SW 1271 (cell line): ENCODE measurements at places on chromosomes 13 and 19.
A peak's percentile ranks its signal among the peaks of the same experiment; 100 is the strongest.

- DNase-seq = no peak
Measured at GRCh38 chr13:67090856-67091255, 139.3 kb downstream of the PCDH9 start.

DNA sequence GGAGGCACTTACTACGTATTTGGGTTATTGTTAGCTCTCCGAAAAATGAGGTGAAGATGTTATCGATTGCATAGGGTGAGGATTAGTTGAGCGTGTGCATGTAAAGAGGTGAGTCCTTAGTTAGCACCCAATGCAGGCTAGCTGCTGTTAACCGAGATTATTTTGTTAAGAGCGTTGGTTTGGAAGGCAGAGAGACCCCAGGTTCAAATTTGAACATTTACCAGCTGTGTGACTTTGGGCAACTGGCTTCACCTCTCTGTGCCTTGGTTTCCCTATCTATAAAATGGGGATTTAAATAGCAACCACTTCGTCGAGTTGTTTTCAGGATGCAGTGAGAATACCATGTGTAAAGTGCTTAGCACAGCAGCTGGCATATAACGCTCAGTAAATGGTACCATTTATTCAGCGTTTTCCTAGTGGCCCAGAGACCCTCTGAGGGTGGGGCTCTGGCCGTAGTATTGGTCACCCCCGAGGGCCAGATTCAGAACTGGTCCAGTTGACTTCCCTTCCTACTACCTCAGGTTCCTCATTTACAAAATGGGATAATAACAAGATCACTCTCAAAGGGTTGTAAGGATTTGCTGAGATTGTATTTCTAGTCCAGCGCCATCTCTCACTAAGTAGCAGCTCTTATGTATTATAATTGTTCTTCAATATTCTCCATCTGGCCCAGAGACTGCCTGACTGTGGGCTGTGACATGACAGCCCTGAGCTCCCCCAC, 887 bp downstream of the SIPA1L3 start:
- DNase-seq = no peak

DNA sequence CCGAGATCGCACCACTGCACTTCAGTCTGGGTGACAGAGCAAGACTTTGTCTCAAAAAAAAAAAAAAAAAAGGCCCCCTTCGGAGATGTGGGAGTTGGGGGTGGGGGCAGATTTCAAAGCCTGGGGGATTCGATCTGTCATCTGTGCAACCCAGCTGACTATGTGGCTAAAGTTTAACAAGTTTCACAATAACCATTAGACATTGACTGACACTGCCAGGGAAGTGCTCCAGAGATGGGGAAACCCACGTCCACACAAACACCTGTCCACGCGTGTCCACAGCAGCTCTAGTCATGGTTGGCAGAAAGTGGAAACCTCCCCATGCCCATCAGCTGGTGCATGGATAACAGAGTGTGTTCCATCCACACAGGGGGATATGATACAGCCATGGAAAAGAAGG, 37.6 kb upstream of the HOMER3 start:
- DNase-seq = no peak

- no peak for DNase-seq
Measured at GRCh38 chr19:18717601-18718000, 34.1 kb downstream of the CRTC1 start.

GRCh38 chr19:24101459-24102115, 14.6 kb downstream of the ZNF254 start:
- no peak for DNase-seq

DNA sequence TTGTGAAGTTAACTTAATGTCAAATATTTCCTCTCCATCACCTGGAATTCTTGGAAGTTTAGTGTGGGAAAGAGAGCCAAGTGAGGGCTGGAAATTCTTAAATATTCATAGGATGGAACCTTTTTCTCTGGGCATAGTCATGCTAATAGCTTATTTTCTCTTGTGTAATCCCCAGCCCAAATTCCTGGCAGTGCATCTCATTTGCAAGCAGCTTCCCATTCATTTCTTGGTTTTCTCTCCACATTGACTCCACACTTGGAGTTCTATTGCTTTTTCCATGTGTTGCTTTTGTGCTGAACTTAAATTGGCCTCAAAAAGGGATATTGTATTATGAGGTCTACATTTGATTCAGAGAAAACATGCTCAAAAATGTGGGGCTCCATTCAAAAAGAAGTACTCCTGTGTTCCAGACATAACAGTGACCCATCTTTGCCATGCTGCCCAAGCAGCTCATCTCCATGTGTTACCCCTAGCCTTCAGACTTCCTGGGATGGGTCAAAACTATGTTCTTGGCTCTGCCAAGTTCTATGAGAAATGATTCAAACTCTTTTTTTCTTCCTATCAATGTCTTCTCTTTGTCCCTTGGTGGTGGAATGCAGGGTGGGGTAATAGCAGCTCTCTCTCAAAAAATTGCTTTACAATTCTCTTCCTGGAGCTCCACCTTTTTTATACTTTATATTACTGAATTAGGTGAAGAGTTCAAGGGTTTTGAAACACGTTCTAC, 2471.5 kb downstream of the PCDH9 start:
- DNase-seq = no peak

- DNase-seq = no peak
Measured at GRCh38 chr19:58054901-58055874, 3.9 kb upstream of the ZNF135 start.

GRCh38 chr13:65915195-65915594, 1314.9 kb downstream of the PCDH9 start:
- DNase-seq = no peak

GRCh38 chr19:45485305-45486077, 11.4 kb downstream of the RTN2 start:
- peak; percentile 90 for DNase-seq

DNA sequence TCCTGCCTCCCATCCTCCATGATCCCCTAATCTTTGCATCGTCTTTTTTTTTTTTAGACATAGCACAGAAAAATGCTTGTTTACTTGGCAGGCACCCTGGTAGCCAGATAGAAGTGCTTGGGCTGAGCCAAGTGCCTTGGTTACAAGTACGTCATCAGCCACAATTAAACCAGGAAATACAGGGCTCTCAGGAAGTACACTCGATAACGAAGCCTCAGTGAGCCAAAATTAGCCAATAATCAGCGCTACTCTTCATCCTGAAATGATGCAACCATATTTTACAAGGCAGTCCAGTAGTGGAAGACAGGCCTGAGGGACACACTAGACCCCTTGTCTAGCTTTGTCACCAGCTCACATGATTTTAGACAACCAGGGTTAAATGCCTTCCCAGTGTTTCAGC, 194.0 kb upstream of the NBEA start:
- no peak for DNase-seq

DNA sequence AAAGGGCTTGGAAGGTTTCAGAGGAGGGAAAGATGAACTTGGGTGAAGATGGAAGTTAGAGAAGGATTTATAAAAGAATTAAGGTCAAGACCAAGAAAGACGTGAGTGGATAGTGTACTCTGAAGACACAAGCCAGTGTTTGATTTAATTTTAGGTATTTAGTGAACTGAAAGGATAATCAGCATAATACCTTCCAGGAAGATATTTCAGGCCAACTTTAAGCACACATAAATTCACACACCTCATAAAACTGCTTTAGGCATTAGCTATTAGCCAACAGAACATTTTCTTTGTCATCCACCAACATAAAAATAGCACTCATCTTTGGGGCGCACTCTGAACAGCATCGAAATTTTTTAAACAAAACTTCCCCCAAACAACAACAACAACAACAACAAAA, 71.7 kb upstream of the CSNK1A1L start:
- no peak for DNase-seq

DNA sequence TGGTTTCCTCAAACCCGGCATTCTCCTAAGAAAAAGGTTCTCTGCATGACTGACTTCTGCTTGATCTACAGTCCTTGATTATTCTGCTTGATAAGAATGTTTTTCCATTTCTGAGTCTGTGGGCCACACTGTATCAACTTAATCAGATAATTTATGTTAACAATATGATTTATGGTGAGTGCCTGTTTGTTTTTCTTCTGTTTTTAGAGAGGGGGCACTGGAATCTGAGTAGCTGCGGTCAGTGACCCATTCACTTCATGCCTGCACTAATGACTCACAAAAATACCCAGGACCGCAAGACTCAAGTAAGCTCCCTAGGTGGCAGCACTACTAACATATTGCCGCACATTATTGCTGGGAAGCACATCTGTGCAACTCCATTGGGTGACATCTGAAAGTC, 542.3 kb upstream of the ATXN8OS start:
- peak; percentile 39 for DNase-seq

GRCh38 chr13:80399340-80400163, 58.6 kb upstream of the SPRY2 start:
- no peak for DNase-seq

DNA sequence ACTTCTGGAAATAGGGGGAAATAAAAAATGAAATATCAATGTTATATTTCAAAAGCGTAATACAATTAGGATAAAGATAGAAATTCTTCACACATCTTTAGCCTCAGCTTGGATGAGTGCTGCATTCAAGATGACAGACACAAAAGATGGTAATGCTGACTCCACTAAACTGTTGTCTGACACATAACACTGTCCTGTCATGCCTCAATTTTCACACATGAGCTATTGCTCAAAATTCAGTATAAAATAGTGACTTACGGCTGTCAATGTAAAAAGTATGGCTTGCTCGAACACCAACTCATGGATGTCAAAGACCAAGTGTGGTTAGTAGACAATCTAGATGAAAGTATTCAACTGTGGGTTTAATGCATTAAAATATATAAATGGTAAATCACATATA, 94.5 kb downstream of the KLF12 start:
- no peak for DNase-seq

- DNase-seq = no peak
Measured at GRCh38 chr13:90020536-90021070, 1326.9 kb upstream of the MIR17HG start.

DNA sequence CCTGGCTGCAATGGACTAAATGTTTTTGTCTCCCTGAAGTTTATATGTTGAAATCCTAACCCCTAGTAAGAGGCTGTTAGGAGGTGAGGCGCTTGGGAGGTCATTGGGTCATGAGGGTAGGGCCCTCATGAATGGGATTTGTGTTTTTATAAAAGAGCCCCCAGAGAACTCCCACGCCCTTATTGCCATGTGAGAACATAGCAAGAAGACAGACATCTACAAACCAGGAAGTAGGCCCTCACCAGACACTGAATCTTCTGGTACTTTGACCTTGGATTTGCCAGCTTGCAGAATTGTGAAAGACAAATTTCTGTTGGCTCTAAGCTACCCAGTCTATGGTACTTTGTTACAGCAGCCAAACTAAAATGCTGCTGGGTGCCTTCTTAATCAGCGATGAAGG, 96.1 kb upstream of the SPATA13 start:
- no peak for DNase-seq

DNA sequence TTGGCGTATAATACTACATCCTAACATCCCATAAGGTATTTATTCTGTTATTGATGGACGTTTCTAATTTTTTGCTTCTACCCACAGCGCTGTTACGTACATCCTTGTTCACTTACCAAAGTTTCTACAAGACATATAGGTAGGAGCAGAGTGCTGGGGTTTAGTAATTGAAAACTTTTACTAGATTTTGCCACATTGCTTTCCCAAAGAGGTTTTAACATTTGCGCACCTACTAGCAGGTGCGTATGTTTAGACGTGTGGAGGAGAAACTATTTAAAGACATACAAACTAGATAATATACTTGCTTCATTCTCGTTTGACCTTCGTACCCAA, 559 bp upstream of the RPL21 start:
- no peak for DNase-seq

DNA sequence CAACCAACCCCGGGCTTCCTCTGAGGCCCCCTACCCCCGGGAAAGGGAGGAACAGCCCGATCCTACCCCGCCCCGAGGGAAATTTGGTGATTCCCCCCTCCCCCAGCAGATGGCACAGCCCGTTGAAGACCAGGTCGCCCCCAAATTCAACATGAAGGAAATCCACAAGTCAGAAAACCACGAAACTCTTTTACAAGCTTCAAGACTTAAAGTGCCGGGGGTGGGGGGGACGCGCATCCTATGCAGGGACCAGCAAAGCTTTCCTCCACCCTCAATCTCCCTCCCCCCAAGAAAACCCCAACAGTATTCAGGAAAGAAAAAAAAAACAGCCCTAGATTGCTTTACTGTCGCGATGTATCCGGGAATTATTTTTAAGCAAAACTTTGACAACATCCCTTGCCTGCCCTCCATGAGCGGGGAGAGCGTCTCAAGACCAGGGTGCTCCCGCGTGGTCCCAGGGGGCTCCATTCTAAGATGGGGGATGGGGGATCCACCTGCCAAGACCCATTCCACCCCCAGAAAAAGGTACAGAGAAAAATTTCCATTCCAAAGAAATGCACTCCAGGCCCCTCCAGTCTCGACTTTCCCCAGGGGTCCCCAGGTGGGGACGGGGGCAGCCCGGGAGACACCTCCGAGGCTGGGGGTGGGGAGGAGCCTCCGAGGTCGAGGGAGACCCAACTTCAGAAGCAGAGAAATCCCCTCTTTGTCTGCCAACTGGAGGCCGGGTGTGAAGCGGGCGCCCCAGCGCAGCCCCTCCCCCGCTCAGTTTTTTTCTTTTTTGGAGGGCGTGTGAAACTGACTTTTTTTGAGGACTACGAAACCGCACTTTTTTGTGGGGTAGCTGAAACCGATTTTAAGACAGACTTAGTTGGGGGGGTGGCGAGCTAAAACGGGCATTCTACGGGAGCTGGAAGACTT, 1.5 kb downstream of the TCF3 start:
- DNase-seq = no peak

GRCh38 chr13:80096383-80096782, 244.5 kb downstream of the SPRY2 start:
- DNase-seq = no peak

DNA sequence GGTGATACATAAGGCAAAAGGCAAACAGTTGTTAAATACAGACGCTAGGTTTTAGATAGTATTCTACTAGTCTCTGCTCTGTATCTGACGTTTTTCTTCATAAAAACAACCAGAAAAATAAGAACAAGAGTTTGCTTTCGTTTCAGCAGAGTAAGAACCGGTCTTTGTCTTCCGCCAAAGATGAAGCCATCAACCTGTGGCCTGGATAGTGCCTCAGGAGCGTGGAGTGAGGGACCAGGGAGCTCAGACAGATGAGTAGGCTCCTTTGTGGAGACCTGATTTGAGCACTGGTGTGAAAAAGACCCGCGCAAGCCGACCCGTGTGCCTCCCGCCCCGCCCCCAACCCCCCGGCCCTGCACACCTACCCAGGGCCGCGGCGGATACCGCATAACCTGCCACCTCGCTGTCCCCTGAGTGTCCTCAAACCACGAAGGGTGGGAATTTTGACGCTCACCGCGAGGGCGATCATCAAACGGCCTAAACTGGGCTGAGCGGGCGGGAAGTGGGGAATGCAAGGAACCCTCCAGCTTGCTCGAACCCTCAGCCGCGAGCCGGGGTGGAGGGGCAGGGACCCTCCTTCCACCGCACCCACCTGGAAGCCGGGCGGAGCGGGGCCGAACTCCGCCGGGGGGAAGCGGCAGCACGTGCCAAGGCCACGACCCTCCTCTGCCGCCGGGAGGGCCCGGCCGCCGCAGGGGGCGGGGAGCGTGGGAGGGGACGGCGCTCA, 866 bp upstream of the LMO7 start:
- DNase-seq = no peak
